ENCODE measurements at places on chromosomes 13 and 19. TPM values are rescaled to one million over a fixed set of nuclear protein-coding genes. Genes with fewer than 3 reads are reported as not detected.

- no peak for DNase-seq
Measured at GRCh38 chr13:97021241-97021640, 27.0 kb upstream of the OXGR1 start.

GRCh38 chr13:49694446-49694845, 3.2 kb upstream of the EBPL start:
- no peak for DNase-seq

The ZSCAN1 gene
- total RNA-seq = 0.40 TPM

DNA sequence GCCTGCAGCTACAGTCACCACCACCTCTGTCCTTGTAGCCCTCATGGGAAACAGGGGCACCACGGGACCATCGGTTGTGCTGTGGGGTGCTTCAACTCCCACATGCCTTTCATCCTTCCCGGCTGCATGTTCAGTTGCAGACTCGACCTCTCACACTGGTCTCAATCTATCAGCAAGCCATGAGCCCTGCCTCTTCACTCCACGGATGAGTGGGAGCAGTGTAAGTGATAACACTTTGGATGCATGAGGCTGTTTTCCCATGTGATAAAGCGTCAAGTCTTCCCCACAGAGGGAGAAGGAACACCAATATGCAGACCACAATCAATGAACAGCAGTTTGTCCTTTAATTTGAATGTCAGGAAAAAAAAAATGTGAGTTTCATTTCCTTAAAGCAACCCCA, 12.2 kb downstream of the SERP2 start:
- DNase-seq = no peak

DNA sequence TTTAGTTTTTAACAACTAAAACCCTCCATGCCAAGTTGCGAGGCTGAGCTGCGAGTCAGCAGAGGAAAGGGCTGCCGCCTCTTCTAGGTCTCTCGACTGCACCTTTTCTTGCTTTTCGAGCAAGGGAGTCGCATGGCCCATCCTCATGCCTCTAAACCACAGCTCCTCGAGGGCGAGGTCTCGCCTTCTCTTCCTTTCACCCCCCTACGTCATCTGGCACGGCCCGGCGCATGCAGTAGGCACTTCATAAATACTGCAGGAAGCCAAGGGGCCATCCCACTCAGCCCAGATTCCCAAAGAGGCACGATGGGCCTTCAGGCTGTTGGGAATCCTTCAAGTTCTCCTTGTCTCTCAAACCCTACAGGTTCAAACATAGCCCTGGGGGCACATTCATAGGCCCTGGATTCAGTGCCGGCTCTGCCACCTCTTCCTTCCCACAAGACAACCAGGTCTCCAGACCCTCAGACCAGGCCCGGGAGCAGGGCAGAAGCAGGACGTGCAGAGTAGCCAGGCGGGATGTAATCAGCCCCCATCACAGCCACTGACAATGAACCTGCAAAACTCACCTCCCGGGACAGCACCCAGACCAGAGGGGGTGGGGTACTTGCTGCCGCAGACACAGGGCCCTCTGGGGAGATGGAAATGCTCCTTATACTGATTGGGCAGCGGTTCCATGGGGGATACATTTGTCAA, 41.7 kb downstream of the GGACT start:
- DNase-seq = no peak

DNA sequence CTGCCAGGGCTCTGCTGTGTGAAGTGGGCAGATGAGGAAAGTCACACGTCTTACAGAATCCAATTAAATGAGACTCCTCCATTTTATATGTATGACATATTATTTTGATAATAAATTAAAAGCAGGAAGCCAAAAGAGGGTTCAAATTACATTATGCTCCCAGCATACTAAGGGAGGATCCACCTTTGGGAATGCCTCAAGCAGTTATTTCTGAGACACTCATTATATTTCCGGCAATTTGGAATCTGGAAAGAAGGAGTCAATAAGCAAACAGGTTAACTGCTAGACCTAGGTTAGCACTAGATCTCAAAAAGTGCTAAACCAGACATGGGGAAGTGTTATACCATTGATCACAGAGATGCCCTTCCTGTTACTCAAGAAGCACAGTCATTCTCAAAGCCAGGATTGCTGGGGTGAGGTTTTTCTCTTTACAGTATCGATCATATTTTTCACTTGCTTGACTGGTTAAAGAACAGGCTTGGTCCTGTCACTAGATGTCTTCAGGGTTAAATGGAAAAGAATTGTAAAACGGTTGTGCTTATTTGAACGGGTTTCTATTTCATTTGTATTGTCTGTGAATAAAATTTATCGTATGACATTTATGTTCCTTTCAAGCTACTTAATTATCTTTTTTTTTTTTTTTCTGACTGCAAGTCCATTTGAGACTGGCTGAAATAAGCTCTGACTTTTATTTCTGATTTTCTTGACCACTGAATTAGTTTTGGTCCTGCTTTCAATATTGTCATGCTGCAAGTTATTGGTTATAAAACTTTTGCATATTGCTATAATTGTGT, 523.2 kb downstream of the KLF12 start:
- DNase-seq = no peak

- peak; percentile 64 for DNase-seq
Measured at GRCh38 chr13:78102121-78102677, 183.6 kb upstream of the EDNRB start.

- DNase-seq = no peak
Measured at GRCh38 chr19:6613711-6614110, 22.8 kb upstream of the CD70 start.

GRCh38 chr19:49807904-49808675, 5.0 kb downstream of the FUZ start:
- DNase-seq = no peak

GRCh38 chr13:110938662-110939421, 24.0 kb upstream of the ANKRD10 start:
- no peak for DNase-seq

The CAMSAP3 gene
- not detected for total RNA-seq

- DNase-seq = no peak
Measured at GRCh38 chr13:40981949-40982348, 37.2 kb downstream of the ELF1 start.

- no peak for DNase-seq
Measured at GRCh38 chr19:3440082-3440481, 40.2 kb downstream of the SMIM24 start.

The SCN1B gene
- 13.8 TPM for total RNA-seq

The CD33 gene
- total RNA-seq = 10.7 TPM

DNA sequence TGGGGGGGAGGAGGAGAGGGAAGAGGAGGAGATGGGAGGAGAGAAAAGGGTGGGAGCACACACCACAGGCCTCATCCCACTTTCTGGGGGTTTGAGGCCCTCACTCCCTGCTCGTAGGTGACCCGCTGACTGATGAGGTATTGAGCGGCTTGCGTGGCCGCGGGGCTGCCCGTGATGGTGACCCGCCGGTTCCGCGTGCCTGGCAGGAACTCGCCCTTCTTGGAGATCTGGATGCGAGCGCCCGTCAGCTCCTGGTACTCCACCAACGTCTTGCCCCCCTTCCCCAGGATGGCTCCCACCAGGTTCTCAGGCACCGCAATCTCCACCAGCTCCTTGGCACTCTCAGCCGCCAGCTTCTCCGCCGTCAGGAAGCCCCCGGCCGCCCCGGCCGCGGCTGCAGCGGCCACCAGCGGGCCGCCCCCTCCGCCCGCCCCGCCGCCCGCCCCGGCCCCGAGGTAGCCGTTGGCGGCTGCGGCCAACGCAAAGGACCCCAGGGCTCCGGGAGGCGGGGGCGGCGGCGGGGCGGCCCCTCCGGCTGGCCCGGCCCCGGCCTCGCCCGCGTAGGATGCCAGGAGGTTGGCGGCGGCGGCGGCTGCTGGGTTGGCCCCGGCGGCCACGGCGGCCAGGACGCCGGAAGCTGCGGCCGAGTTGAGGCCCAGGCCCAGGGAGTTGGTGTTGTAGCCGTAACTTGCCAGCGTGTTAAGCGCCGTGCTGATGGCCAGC, 25.4 kb upstream of the NANOS2 start:
- no peak for DNase-seq

The ZNF836 gene
- 19.7 TPM for total RNA-seq

The LIN37 gene
- 12.3 TPM for total RNA-seq

- no peak for DNase-seq
Measured at GRCh38 chr19:37992761-37993160, 85.8 kb downstream of the SIPA1L3 start.

DNA sequence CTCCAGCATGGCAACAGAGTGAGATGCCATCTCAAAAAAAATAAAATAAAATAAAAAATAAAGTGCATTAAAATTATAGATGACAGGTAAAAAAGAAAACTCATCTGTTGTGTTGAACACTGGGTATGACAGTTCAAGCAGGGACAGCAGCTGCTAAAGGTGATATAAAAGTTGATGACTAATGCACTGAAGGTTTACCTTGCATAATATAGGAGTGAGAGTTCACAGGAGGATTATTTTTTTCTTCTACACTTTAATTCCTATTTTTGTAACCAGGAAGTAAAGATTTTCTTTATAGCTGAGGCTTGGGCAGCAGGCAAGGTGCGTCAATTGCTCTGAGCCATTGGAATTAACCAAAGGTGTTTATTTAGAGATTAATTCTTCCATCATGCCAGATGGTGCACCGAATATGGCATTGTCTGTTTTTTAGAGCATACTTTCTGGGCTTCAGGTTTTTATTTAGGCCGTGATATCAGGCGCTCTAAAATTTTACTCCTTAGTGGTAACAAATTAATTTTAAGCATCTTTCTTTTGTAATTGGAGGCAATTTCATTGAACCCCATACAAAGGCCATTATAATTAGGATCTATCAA, 337.0 kb upstream of the SLC10A2 start:
- no peak for DNase-seq

- no peak for DNase-seq
Measured at GRCh38 chr13:94716016-94716415, 3.7 kb upstream of the SOX21 start.

DNA sequence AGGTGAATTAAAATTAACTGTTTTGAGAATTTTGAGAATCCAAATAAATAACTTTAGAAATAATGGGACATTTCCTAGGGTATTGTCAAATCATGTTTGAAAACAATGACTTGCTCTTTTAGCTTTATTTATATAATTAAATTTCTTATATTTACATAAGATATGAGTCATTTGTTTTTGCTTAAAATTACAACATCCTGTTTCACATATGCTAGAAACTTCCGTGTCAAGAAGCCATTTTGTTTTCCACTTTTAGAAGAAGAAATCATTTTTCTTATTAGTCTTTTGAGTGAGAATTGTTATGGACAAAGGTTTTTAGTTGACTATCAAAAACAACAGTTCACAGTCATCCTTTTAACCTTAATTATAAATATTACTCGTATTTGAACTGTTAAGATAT, 48.2 kb downstream of the DPY19L3 start:
- DNase-seq = no peak

The CRB3 gene
- total RNA-seq = not detected

The ACTMAP gene
- total RNA-seq = 6.1 TPM

- peak; percentile 41 for DNase-seq
Measured at GRCh38 chr13:64925727-64926126, 2304.4 kb downstream of the PCDH9 start.

DNA sequence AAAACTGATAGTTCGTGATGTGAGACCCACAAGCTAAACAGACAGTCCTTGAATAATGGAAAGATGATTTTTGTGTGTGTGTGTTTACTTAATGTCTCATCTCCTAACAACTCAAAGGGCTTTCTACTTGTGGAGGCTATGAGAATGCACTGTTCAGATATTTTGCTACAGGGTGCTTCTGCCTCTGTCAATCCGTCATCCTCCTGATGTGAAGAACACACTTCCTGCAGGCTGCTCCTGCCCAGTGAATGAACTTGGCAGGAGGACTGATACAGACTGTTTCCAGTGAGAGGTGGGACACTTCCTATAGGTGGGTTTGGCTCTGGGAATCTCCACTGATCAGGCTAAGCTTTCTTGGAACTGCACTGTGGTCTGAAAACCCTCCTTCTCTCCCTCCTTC, 168.4 kb upstream of the STARD13 start:
- DNase-seq = no peak

DNA sequence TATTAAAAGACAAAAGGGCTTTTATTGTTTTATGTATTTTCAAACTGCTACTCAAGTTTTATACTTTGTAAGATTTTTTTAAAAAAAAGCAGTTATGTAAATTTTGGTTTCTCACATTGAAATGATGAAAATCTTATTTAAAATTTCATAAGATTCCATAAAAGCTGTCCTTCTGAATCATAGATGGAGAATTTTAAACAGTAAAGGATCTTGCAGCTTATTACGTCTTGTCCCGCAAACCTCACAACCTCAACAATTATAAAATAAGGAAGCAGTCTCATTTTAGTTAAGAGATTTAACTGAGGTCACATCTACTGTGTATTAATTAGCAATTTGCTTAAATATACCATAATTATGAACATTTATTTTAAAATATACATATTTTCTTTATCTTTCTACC, 581.0 kb upstream of the SPRY2 start:
- DNase-seq = no peak

- DNase-seq = no peak
Measured at GRCh38 chr13:84865783-84866221, 933.4 kb downstream of the SLITRK6 start.

DNA sequence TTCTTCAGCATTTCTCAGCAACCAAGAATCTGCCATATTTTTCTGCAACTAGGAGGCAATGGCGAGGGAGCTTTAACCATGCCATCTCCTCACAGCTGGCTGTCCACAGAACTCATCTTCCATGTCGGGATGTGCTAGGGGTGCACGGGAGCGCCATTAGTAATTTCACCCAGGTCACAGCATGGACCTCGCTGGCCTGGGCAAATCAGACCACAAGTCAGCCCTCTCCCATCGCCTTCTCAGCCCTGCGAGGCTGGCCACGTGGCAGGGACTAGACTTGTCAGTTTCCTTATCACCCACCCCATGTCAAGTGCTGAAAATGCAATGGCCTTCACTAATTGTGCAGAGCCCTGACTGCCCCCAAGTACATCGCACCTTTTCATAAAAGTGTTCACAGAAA, 15.7 kb downstream of the COL4A1 start:
- DNase-seq = peak; percentile 45

GRCh38 chr19:447816-448560, 12.8 kb downstream of the SHC2 start:
- DNase-seq = no peak

GRCh38 chr19:41327576-41328156, 17.7 kb downstream of the CCDC97 start:
- DNase-seq = peak; percentile 76

GRCh38 chr19:38352611-38353010, 17.0 kb downstream of the CATSPERG start:
- no peak for DNase-seq

The RXFP2 gene
- not detected for total RNA-seq

DNA sequence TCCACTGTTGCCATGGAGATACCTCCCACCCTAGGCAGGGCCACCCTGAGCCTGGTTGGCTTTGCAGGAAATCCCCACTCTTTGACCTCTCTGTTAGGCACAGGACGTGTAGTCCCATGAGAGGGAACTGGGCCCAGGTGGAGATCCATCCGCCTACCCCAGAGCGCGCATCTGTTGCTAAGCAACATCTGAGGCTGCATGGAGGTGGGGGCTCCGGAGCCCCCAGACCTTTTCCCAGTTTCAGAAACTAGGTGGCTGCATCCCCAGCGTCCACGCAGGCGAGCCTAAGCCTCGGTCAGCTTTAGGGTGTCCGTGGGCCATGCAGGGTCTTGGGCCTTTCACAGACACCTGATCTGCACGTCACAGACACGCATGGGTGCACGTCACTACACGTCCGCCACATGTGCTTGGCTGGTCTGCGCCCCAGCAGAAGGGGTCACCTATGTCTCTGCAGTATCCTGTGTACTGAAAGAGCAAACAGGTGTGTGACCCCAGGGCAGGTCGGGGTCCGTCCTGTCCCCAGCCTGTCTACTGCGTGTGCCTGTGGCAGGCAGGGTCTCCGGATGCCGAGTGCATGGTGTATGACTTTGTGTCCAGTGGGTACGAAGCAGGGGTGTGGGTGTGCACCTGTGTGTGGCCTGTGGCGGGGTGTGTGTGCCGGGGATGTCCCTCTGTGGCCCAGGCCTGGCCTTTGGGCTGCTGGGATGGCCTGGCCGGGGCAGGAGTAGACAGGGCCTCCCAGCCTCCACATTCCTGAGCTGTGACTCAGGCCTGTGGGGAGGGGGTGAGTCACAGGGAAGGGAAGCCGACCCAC, 4.1 kb upstream of the CIRBP start:
- peak; percentile 83 for DNase-seq

All from sciatic nerve (tissue), 2 donors.